ENCODE measurements at places on chromosomes 4 and X.

DNA sequence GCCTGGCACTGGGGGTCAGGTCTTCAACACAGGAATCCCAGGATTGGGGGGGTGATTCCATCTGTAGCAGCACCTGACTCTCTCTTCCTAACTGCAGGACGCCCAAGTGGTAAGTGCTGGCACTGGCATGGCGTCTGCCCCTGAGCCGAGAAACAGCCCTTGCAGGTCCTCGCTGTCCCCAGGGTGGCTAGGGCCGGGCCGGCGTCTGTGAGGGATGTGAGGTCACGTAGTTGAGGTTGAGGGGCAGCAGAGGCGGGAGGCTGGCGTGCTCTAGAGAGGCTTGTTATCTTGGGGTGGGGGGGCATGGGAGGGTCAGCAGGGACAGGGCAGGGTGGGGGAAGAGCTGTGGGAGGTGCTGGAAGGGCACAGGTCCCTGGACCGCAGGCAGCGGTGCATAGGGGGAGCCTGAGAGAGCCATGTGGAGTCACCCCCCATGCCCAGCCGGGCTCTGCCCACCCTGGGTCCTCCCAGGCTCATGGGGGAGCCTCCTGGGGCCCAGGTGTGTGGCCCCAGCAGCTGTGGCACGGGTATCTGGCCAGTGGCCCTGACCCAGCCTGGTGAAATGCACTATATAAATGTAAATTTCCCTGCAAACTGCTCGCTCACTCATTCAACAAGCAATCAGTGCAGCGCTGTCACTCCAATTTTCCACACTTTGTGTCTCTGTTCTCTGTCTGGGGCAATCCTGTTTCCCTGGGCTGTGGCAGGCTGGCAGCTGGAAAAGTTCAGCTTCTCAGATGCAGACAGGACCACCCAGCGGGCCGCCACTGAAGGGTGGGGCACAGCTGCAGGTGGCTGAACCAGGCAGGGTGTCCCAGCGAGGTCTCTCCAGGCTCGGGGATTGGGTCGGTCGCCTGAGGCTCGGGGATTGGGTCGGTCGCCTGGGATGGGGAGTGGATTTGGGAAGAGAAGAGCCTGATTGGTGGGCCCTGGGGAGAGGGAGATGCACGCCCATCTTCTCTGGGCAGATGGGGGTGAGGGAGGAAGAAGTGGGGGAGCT is 102.2 kb upstream of the NKX1-1 start:
- no peak for ATAC-seq

GRCh38 chrX:100819534-100819836 is 706 bp upstream of the CSTF2 start:
- ATAC-seq: no peak

DNA sequence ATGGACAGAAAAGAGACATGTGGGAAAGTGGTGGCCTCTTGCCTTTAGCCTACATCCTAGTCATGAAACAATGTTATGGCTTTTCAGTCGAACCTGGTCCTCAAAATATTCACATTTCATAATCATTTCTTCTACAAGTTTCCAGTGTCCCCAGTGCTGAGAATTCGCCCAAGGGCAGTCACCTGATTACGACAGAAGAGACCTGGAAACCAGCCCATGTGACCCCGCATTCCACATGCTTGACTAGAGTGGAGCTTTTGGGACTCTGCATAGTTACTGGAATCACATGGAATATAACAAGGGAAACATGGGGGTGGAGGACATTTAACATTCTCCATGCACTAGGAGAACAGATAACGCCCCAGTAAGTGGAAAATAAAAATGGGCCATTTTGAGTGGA is 100.1 kb downstream of the PPARGC1A start:
- no peak for ATAC-seq

GRCh38 chr4:48986654-48987164 is 634 bp downstream of the CWH43 start:
- ATAC-seq: no peak

GRCh38 chr4:141788169-141788915 is 152.0 kb downstream of the IL15 start:
- ATAC-seq: no peak

GRCh38 chrX:143788265-143788664 is 67.7 kb upstream of the SPANXN2 start:
- no peak for ATAC-seq

GRCh38 chr4:139142087-139142486 is 34.9 kb downstream of the ELF2 start:
- no peak for ATAC-seq

DNA sequence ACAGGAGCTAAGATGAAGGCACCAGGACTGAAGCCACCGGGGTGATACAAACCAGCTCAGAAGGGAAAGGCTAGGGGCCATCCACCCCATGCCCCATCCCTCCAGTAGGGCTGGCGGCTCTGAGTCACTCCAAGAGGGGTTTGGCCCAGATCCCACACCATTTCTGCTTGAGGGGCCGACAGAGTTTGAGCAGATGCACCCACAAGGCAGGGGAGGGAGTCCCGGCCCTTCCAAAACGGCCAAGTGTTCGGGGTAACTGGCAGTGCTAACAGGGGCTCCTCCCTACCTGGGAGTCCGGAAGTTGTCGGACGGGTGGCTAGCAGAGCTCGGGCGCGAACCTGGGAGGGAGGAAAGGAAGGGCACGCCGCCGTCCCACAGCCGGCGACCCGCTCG is 412 bp downstream of the SLC10A3 start:
- peak; percentile 15 for ATAC-seq

GRCh38 chrX:41665686-41666085 is 23.1 kb upstream of the GPR34 start:
- ATAC-seq: no peak

DNA sequence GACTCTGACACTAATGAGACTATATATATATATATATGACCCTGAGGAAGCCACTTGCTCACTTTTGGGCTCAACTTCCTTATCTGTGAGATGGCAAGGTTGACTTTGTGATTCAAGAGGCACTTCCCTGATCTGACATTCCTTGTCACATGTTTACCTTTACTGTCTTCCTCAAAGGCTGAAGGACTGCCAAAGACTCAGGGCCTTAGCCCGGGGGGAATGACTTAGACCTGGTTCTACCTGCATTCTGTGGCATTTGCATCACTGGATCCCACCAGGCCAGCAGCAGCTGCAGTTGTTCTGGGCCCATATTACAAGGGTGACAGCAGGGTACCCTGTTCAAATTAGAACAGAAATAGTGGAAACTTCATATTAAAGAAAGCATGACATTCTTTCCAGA is 3.1 kb upstream of the HS6ST2 start:
- ATAC-seq: no peak

DNA sequence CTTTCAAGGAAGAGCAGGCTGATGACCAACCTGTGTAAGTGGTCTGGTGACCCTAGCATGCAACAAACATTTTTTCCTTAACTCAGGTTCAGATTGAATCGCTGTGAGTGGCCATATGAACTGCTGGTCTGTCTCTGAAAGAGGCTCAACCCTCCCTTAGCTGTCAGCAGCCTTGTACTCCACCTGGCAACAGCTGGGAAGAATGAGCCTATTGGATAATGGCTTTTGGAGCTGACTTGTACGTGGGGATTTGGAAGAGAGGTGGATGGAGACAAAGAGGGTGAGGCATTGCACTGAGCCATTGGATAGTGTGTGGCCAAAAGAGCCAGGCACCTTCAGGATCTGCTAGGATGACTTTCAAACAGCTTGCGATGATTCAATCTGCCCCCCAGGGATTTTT is 35.7 kb upstream of the BMP15 start:
- no peak for ATAC-seq

DNA sequence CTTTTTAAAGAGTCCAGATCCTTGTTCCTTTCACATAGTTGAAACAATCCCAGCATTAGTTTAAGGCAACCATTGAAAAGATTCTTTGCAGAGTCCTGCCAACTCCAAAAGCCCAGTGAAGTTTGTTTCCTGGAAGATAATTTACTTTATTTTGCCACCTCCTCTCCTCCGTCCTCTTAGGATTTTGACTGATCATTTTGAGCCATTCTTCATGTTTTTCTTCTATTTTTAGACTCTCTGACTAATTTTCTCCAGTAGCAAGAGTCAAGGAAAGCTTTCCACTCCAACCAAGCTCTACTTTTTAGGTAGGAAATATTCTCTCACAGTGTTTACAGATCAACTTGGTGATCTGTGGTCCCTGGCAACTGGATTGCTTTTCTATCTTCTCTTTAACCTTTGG is 10.3 kb downstream of the NCBP2L start:
- ATAC-seq: no peak

- no peak for ATAC-seq
Observed at GRCh38 chr4:1797861-1798579, 4.9 kb downstream of the FGFR3 start.

GRCh38 chr4:157219711-157220370 is 687 bp upstream of the GRIA2 start:
- no peak for ATAC-seq

- no peak for ATAC-seq
Observed at GRCh38 chrX:115259238-115259875, 25.5 kb upstream of the LRCH2 start.

DNA sequence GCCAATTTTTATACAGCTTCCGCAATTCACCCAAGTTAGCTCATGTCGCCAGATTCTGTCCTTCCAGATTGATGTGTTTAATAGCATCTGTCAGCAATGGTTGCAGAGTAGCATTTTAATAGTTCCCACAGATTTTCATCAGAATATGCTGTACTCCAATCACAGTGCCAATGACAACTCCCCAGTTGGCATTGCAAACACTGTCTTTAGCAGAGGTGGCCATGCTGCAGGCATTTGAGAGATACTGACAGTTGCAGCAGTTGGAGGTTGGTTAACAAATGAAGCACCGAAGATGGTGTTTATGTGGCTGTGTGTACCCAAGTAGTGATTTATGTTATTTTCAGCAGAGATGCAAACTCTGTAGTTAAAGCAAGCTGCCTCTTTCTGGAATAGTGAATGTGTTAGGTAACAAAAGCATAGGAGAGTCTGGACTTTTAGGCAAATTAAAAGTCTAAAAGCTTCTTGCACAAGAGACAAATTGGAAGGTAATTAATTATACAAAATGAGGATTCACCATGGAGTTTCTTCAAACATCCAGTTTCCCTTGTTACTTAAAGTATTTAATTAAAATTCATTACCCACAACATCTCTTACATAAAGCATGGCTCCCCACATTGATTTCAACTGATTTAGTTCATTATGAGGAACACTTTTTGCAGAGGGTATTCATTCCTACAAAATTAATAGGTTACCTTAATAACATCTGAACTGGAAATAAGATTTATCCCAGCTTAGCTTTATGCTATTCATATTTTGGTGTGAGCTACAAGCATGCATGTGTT is 65.2 kb downstream of the PARM1 start:
- no peak for ATAC-seq
